GM10248 (cell line): ENCODE measurements at places on chromosomes 3 and 15.

- no peak for DNase-seq
Measured at GRCh38 chr15:87354661-87355410, 901.7 kb downstream of the NTRK3 start.

- DNase-seq, result no peak
Measured at GRCh38 chr15:34154725-34155204, 52.9 kb downstream of the PGBD4 start.

DNA sequence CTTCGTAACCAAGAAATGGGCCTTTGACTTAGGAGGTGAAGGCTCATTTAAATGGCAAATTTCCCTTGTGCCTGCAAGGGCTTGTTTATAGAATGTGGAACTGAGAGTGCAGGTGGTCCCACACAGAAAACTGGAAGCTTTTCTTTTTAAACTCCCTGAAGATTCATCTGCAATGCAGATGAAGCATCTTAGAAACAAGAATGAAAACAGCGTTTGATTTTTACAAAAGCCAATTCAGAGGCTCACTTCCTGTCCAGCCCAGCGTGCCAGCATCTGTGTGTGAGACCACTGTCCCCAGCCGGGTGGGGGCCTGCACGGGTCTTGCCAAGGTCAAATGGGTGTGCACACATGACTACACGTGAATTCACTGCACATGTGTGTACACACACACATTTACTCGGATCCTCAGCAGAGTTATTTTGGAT, 94.7 kb downstream of the LINGO1 start:
- DNase-seq, result peak; percentile 78

DNA sequence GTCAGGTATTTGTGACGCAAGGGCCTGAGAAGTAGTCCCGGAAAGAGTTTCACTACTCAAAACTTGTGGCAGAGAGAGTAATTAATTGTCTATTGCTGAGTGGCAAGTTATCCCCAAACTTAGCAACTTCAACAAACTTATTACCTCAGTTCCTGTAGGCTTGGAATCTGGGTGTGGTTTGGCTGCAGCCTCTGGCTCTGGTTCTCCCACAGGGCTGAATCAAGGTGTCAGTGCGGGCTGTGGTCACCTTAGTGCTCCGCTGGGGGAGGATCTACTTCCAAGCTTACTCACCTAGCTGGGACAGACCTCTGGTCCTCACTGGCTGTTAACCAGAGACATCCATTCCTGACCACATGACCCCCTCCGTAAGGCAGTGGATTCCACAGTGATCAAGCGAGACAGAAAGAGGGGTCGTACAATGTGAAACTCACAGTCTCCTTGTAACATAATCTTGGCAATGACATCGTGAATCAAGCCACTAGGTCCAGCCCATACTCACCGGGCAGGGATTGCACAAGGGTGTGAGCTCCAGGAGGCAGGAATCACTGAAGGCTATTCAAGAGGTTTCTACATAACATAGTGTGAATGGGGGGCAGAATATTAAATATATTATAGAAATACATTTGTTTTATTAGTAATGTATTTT, 138.3 kb downstream of the RYR3 start:
- DNase-seq, result no peak

DNA sequence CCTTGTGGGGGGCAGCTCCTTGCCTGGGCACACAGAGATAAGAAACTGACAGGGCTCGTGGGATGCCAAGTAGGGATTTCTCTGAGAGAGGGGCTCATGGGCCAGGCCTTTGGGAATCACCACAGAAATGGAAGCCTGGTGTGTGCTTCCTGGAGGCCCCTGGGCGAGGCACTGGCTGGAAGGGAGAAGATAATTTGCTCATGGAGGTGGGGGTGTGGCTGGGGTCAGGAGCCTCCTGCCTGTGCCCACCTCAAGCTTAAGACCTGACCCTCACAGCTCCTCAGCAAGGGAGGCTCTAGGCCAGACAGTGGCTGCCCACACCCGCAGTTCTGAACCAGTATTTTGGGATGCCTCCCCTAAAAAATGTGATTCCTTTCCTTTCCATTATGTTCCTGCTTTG, 16.9 kb upstream of the CPNE9 start:
- no peak for DNase-seq

DNA sequence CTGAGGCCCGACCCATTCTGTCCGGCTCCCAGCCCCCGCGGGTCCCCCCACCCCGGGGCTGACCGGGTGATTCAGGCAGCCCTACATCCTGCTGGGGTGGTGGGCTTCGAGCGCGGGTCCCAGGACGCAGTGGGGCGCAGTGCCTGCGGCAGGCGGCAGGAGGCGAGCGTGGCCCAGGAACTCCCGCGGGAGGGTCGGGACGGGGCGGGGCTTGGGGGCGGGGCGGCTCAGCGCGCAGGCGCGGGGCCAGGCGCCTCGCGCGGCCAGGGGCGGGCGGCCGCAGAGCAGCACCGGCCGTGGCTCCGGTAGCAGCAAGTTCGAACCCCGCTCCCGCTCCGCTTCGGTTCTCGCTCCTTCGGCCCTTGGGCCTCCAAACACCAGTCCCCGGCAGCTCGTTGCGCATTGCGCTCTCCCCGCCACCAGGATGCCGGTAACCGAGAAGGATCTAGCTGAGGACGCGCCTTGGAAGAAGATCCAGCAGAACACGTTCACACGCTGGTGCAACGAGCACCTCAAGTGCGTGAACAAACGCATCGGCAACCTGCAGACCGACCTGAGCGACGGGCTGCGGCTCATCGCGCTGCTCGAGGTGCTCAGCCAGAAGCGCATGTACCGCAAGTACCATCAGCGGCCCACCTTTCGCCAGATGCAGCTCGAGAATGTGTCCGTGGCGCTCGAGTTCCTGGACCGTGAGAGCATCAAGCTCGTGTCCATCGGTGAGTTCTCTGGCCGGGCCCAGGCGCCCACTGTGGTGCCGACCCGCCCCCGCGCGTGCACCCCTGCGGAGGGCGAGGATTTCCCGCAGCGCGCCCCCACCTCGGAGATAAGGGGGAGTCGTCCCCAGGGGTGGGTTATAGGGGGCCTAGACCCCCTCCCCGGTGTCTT, at the start of gene FLNB:
Gene FLNB (plus strand): TSS at position 282 of the 885 bp plus-strand sequence. CDS start 143 bp downstream, at position 425.
- DNase-seq, result peak; percentile 98

GRCh38 chr3:85090495-85090894, 131.7 kb downstream of the CADM2 start:
- no peak for DNase-seq

GRCh38 chr3:46187876-46188275, 20.2 kb downstream of the CCR1 start:
- DNase-seq, result peak; percentile 48

- DNase-seq, result no peak
Measured at GRCh38 chr15:45821390-45821789, 186.6 kb downstream of the SQOR start.

DNA sequence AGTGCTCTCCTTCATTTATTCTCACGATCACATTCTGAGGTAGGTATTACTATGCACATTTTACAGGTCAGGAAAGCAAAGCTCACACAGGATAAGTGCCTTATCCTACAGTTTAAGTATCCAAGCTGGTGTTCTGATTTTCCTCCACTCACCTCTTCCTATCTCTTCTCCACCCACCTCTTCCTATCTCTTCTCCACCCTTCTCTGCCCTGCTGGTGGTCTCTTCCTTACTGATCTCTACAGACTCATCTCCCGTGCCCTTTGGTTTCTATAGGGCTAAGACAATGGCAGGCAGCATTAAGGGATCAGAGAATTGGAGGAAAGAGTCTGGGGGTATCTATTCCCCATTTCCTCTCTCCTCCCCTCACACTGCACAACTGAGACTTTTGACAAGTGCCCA, 319.1 kb downstream of the FHIT start:
- no peak for DNase-seq

- no peak for DNase-seq
Measured at GRCh38 chr3:48891606-48892005, 7.1 kb downstream of the SLC25A20 start.

GRCh38 chr3:170437176-170437575, 18.5 kb downstream of the CLDN11 start:
- DNase-seq, result no peak

DNA sequence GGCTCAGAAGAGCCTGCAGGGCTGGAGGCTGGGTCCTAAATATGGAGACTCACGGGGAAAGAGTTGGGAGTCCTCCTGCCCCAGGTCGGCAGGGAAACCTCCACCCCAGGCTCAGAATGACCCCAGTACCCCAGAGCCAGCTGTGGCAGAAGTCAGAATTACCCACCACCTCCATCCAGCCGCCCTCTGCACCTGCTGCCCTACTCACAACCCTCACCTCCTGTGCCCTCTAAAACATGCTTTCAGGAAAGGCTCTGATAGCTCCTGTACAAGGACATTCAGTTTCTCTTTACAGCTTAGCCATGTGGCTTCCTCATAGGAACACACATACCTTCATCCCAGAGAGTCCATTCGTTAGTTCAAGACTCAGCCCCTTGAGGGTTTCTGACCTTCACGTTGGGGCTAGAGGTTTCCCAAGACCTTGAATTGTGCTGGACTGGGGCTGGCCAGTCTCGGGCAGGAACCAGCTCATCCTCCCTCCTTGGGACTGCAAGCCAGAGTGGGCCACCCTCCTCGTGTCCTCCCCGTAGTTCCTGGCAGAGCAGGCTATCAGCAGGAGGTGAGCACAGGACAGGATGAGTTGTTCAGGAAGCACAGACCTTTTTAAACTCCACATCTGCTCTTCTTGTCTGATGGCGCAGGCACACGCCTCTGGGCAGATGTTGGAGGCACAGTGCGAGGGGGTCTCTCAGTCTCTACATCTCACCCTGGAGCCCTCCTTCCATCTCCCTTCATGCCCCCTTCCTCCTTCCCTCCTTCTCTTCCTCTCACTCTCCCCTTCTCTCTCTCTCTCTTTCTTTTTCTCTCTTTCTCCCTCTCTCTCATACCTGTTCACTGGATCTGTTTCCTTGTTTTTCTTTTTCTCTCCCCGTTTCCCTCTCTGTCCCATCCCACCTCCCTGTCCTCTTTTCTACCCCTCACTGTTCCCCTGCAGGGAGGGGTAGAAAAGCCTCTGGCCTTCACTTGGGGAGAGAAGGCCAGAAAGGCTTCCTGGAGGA, 55.9 kb upstream of the NR2C2 start:
- no peak for DNase-seq

- DNase-seq, result no peak
Measured at GRCh38 chr3:127443581-127444375, 146.8 kb downstream of the TPRA1 start.

DNA sequence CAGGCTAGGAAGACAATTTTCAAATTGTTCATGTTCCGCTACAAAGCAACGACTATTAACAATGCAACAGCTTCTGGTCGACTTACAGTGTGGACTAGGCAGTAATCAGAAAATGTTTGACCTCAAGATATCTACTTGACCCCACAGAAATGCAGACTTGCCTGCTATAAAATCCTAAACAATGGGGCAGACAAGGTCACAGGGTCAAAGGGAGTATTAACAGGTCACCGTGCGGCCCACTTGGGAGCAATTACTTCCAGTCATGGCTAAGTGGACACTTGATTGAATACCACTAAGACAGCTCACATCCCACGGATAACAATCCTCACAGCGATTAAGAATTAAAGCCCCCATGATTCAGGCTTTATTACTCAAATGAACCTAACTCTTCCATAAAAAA, 58.9 kb downstream of the FOXP1 start:
- DNase-seq, result no peak

- DNase-seq, result no peak
Measured at GRCh38 chr3:67362686-67363085, 291.7 kb downstream of the SUCLG2 start.

DNA sequence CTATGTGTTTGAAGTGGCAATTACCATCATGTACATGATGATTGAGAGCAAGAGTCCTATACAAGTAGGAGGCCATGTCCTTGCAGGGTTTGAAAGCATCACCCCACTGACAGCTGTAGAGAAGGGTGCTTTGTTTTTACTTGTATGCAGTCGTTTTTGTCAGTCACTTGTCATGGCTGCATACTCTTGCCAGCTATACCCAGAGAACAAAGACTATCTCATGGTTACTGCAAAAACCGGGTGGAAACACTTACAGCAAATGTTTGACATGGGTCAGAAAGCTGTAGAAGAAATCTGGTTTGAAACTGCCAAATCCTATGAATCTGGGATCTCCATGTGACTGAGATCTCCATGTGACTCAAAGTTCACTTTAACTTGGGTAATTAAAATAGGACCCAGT, 6.9 kb upstream of the PSMA4 start:
- no peak for DNase-seq

GRCh38 chr15:81766829-81767475, 278.9 kb downstream of the MEX3B start:
- no peak for DNase-seq

DNA sequence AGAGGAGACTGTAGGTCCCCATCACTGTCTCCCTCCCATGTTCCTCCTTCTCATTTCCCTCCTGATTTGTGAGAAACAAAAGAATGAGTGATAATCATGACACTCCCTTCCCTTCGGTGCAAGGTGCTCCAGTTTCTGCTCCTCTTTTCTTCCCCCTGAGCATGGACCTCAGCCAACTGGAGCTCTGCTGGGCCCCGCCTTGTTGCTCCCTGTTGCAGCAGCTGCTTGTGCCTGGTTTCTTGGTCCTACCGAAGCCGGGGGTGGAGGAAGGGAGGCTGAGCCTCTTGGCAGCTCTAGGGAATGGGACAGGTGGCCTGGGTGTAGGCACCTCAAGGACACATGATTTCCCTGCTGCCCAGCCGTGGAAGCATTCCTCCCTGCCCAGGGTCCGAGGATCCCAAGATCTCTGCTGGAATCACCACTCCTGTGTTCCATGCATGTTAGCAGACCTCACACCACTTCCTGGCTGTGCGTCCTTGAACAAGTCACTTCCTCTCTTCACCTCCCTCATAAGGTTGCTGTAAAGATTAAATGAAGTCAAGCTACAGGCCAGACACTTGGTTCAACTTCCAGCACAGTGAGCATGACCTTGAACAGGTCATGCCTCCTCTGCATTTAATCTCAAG, 131.6 kb upstream of the ABHD17C start:
- DNase-seq, result peak; percentile 3

DNA sequence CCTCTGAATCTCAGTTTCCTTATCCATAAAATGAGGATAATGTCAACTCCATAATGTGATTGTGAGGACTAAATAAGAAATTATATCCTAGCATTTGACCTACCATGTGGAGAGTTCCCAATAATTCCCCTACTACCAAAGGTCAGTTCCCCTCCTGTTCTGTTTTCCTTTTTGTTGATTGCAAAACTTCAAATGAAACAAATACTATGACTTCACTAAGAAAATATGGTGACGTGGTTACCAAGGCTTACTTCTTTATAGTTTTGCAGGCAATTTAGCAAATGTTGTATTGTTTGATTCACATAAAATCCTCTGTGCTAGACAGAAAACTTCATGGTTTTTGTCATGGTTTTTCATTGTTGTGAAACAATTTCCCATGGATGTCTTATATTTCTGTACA, 153.8 kb upstream of the RORA start:
- DNase-seq, result no peak
